Stimulated activated CD4-positive, alpha-beta T cell treated with anti-CD3 and anti-CD28 coated beads, Interleukin-15, amount 100 ng/mL, for 24 hours (primary cell): ENCODE measurements at places on chromosomes 5 and 9.

DNA sequence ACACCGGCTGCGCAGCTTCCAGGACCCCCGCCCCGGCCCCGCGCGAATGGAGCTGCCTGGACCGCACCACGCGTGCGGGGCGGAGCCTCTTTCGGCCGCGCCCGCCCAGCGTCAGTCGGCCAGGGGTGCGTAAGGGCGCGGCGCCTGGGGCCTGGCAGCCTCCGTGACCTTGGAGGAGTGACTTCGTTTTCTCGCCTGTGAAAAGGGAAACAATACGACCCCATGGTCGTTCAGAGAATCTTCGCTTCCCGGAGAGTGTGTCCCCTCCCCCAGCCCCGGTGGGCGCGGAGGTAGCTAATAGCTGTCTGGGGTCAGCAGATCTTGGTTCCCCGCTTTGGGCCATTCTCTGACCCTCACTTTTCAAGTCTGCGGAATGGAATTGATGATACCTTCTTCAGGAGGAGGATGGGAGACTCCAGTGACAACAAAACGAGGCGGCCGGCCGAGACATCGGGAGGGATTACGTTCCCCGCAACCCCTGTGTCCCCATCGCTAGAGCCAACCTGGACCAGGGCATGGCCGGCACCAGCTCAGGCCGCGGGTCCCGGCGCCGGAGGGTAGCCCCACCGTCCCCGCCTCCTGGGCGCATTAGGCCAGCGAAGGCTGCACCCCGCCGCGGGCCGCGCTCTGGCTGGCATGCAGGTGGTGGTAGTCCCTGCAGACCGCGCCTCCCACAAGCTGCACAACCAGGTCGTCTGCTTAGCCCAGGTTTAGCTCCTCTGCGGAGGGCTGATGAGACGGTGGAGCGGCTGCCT is 5.5 kb upstream of the CDHR2 start:
- DNase-seq: peak; percentile 87

DNA sequence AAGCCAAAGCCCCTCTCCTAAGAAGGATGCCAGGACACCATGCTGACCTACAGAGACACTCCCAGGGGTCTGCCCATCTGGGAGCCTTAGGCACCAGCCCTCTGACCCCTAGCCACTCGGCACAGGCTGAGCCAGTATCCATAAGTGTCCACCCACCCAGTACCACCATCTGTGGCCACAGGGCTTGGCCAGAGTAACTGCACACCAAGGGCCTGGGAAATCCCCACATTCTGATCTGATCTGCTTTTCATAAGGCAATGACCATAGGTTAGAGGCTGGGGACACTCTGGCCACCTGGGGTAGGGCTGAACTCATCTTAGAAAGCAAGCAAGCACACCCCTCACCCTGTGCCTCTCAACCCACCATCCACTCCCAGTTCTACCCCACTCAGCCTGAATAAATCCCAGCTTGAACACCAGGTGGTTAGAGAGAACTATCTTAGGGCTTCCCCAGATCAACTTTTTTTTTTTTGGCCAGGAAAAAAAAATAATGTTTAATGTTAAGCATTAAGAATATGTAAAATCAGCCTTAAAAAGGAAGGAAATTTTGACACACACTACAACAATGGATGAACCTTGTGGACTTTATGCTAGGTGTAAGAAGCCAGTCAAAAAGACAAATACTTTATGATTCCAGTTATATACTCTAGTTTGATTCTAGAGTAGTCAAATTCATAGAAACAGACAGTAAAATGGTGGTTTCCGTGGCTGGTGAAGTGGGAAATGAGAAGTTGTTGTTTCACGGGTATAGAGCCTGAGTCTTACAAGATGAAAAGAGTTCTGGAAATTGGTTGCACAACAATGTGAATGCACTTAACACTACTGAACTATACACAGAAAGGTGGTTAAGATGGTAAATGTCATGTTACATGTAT is 6.2 kb downstream of the GNPDA1 start:
- peak; percentile 50 for DNase-seq

GRCh38 chr5:147411359-147412319 is 98.2 kb downstream of the DPYSL3 start:
- no peak for DNase-seq

- DNase-seq: no peak
These were observed 50.9 kb upstream of the PHF2 start for GRCh38 chr9:93525476-93525875.
